Naive B cell (primary cell): ENCODE measurements at places on chromosomes 6 and 20. TPM values are rescaled to one million over a fixed set of nuclear protein-coding genes. Genes with fewer than 3 reads are reported as not detected.

DNA sequence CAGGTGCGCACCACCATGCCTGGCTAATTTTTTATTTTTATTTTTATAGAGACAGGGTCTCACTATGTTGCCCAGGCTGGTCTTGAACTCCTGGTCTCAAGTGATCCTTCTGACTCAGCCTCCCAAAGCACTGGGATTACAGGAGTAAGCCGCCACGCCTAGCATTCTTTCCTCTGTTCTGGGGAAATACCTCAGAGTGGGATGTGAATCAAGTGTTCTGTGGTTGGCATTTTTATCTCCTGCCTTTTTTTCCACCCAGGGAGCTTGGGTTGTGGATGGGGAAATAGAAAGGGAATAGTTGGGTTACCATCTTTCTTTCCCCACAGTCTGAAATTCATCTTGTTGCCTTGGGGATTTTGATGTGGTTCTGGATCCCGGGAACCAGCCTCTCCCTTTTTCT lies 24.1 kb downstream of the TFAP2C start:
- DNase-seq = no peak

DNA sequence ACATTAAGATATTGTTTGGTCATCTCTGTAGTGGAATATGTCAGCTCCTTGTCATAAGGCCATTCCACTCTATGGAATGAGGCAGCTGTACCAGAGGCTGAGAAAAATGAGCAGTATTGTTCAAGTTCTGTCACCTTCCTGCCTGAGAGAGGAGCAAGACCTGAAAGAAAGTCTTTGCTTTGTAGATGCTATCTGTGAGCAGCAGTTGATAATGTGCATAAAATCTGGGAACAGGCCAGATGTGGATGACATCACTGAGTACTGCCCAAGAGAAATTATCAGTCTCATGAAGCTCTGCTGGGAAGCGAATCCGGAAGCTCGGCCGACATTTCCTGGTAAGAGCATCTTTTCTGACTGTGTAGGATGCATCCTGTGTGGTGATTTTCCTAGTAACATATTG lies 16.8 kb downstream of the RIPK1 start:
- no peak for DNase-seq

DNA sequence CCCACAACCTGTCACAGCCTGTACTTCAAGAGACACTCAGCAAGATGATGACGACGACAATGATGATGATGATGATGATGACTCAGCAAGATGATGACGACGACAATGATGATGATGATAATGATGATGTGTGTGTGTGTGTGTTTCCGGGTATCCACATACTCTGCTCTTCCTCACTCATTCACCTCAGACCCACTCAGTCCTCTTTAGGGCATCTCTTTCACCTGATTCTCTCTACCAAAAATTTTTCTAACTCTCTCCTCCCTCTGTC lies 1.2 kb upstream of the EIF6 start:
- DNase-seq = no peak

- no peak for DNase-seq
These were observed 544 bp upstream of the ACAT2 start for GRCh38 chr6:159761129-159761872.

- no peak for DNase-seq
These were observed 54.3 kb downstream of the ANKRD60 start for GRCh38 chr20:58173930-58174707.

DNA sequence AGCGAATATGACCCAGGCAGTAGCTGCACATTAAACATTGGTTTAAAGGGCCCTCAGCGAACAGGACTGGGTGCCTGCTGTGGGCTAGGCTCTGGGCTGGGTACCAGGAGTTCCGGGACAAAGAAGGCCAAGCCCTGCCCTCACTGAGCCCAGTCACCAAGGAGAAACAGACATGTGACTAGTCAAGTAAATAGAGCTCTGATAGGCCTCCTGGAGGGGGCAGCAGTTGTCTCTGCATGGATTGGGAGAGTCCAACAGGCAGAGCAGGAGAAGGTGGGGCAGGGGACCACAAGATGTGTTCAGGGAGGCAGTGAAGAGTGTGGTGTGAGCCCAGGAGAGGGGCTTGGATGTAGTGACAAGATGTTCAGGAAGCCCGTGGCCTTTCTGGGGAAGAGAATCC lies 3.1 kb downstream of the HM13 start:
- DNase-seq = no peak

DNA sequence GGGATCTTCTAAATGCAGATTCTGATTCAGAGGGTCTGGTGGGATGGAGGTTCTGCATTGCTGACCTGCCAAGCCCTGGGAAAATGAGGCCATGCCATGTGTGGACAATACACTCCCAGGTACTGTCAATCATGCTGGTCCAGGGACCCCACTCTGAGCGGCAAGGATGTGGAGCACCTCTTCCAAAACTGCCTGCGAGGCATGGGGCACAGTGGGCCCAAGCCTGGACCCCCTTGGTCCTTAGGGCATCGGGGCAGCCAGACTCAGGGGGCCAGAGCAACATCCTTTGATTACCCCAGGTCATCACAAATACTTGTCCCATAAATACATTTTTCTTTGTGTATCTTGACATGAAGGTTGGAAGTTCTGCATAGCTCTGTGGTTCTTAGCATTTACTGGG lies 76.8 kb upstream of the NXT1 start:
- DNase-seq = no peak

DNA sequence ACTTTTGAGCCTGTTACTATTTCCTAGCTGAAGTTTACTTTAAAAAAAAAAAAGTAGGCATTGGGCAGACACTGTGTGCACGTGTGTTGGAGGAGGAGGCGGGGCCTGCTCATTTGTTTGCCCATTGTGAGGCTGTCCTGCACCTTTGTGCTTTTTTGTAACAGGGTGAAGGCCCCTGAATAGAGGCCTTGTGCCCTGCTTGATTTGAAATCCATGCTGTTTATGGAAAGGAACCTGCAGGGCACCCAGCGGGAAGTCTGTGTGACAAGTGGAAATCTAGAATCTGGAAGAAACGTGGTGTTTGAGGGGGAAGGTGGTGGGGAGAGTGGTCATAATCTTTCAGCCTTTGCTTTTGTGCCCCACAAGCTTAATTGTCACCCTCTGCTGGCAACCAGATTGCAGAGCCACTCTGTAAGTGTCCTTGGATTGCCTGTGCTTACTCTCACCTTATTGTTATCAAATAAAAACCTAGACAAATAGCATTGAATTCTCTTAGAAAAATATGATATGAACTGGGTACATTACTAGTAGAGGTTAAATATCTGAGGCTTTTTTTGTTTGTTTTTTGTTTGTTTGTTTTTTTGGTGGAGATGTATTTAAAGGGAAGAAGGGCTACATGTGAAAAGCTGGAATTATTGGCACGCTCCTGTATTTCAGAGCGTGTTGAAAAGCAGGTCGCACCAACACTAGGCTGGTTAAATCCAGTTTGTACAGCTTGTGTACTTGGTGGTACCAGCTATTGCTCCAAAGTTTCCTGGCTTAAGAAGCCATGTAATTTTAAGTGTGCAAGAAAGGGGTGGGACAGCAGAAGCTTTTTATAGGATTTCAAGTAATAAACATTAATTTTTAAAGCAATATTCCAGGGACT lies 156.3 kb downstream of the ARID1B start:
- DNase-seq = no peak

- no peak for DNase-seq
These were observed 47.4 kb upstream of the AFDN start for GRCh38 chr6:167779129-167779992.

GRCh38 chr20:33836277-33836676 lies 25.1 kb downstream of the CHMP4B start:
- no peak for DNase-seq

DNA sequence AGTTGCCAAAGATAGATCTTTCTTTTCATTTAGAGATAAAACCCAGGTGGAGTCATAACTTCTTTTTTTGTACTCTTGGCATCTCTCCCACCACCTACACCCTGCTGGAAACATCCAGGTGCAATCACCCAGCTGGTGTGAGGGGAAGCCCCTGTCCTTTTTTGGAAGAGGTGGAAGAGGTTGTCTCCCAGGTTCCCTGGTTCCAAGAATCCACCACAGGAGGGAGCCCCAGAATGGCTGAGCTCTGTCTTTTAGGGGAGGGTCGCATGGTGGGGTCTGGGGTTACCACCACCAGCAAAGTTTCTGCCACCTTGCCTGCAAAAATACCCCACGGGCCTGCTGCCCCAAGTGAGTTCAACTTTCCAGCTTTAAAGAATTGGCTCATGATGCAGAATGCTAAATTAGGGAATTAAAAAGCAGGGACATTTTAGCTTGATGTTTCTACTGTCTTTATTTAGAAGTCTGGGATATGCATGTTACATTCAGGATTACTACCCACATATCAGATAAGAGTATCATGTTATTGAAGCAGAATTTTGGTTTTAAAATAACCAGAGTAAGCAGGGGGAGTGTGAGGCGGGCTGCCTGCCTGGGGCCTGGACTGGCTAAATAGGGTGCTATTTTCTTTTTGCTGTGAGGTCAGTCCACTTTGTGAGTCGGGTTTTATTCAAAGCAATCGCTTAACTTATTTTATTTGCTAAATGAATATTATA lies 11.0 kb downstream of the SMOC2 start:
- DNase-seq = no peak

DNA sequence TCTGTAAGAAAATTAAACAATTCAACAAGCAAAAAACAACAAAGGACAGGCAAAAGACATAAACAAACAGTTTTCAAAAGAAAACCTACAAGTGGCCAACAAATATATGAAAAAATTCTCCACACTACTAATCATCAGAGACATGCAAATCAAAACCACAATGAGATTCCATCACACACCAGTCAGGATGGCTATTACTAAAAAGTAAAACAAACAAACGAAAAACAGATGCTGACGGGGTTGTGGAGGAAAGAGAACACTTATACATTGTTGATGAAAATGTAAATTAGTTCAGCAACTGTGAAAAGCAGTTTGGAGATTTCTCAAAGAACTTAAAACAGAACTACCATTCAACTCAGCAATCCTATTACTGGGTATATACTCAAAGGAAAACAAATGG lies 537.6 kb downstream of the HDGFL1 start:
- DNase-seq = no peak

DNA sequence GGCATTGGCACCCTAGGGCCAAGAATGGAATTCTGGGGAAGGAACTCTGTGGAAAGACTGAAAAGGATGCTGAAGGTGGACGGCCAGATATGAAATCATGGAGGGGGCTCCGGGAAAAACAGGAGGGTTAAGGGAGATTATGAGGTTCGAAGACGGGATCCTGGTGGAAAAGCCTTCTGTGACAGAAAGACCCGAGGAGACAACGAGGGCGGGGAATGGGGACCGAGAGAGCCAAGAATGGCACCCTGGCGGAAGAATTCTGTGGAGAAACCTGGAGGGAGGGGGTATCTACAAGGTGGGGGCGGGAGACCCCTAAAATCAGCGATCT lies 426 bp downstream of the TRMT6 start:
- no peak for DNase-seq

DNA sequence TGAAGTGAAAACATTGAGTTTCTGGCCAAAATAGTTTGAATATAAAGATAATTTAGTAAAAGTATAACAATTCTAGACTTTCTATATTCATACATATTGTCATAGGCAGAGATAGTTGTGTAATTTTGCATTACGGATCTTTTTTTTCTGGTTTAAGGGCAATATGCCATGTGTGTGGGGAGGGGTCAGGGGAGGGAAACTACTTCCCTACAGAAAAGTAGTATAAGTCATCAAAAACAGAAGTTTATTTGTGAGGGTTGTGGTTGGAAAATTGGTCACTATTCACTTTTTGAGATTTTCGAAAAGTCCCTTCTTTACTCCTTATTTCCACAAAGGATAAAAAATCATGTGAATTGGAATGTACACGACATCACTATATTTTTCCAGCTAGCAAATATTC lies 288.2 kb upstream of the PREP start:
- no peak for DNase-seq

- DNase-seq = no peak
These were observed 220.5 kb upstream of the PMEPA1 start for GRCh38 chr20:57930351-57930750.

DNA sequence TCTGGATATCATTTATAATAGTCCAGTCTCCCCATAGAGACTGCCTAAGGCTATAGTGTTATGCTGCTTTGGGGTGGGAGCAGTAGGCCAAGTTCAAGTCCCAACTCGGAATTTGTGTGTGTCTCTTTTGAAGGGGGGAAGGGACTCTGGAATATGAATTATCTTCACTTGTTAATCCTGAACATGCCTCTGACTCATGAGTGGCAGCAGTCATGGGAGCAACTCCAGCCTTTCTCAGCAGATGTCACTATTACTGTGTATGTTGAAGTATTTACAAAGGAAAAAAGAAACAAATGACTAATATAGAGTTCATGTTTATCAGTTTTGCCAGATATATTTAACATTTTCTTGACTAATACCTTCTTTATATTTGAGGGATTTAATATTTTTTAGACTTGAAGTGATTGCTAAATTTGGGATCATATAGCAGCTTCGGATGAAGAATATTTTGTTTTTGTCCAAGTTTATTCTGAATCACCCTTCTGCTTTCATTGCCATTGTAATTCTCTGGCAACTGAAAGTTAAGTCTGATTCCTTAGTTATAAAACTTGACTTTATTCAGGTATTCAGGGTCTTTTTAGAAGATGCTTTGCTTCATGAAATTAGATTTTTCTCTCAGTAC lies 23.4 kb downstream of the FAM217A start:
- DNase-seq = no peak

MAP1LC3A gene
- polyA plus RNA-seq = 2.6 TPM

LPA gene
- not detected for polyA plus RNA-seq

NAPB gene
- polyA plus RNA-seq = 5.2 TPM

COL9A1 gene
- not detected for polyA plus RNA-seq

OR2H2 gene
- not detected for polyA plus RNA-seq

C20orf141 gene
- polyA plus RNA-seq = not detected

SLC2A10 gene
- polyA plus RNA-seq = not detected

SLC52A3 gene
- not detected for polyA plus RNA-seq

NQO2 gene
- 15.2 TPM for polyA plus RNA-seq

DEFB124 gene
- polyA plus RNA-seq = not detected

SIM1 gene
- polyA plus RNA-seq = not detected
